Muscle of leg (tissue), 16 donors: ENCODE measurements at places on chromosomes 1 and 21.

DNA sequence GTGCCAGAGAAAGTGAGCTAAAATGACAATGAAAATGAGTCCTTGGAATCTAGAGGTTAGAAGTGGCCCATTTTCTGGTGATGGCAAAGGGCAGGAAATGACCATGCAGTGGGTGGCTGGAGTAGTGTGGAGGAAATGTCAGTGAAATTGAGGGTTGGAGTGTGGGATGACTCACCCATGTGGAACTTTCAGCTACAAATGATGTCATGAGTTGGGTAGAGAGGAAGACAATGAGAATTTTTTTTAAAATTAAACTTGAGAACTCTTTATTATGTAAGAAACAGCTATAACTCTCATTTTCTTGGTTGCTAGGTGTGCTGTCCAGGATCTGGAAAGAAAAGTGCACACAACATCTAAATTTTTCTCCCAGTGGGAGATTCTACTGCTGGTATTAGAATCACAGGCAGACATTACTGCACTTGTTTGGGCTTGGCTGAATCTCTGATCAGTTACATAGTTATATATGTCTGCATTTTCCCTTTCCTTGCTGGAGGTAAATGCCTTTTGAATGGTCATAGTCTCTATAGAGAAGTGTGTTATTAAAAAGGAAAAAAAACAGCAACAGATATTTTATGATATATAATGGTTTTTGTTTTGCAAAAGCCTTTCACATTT, 56.8 kb upstream of the GNG12 start:
- no peak overlapping the region for H3K4me3 ChIP-seq
- H3K27me3 ChIP-seq, result no peaks in the 10 kb centered on the region
- H3K4me1 ChIP-seq, result peaks cover 2% of the 10 kb centered on the region
- no peak overlapping the region for H3K27ac ChIP-seq
- DNase-seq, result peak; percentile 80

- H3K36me3 ChIP-seq, result no peaks in the 10 kb centered on the region
- H3K4me1 ChIP-seq, result peaks cover 4% of the 10 kb centered on the region
- no peaks in the 10 kb centered on the region for H3K27me3 ChIP-seq
Measured at GRCh38 chr1:182200025-182200812, 138.7 kb upstream of the ZNF648 start.

DNA sequence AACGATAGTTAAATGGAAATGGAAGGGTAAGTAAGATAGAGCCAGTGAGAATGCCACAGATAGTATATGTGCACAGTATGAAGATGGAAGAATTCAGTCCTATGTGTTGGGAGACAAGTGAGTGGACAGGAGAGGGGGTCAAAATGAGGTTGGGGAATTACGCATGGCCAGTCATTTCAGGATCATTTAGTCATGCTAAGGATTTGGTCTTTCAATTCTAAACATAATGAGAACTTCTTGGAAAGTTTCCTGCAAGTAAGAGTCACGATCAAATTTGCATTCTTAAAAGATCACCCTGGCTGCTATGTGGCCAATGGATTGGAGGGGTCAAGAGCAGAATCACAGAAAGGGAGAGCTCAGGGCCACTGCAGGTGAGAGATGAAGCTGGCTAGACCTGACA, 64.0 kb upstream of the KCNK2 start:
- no peak overlapping the region for H3K4me3 ChIP-seq
- H3K4me1 ChIP-seq, result no peaks in the 10 kb centered on the region
- no peak overlapping the region for H3K27ac ChIP-seq
- no peak for DNase-seq
- no peaks in the 10 kb centered on the region for H3K36me3 ChIP-seq

- H3K4me3 ChIP-seq, result no peak overlapping the region
- no peaks in the 10 kb centered on the region for H3K36me3 ChIP-seq
- peak overlapping the region; percentile 63 for H3K27ac ChIP-seq
- peaks cover under 1% of the 10 kb centered on the region for H3K27me3 ChIP-seq
- peak; percentile 72 for DNase-seq
Measured at GRCh38 chr1:179817789-179818188, 59.8 kb downstream of the TOR1AIP2 start.

DNA sequence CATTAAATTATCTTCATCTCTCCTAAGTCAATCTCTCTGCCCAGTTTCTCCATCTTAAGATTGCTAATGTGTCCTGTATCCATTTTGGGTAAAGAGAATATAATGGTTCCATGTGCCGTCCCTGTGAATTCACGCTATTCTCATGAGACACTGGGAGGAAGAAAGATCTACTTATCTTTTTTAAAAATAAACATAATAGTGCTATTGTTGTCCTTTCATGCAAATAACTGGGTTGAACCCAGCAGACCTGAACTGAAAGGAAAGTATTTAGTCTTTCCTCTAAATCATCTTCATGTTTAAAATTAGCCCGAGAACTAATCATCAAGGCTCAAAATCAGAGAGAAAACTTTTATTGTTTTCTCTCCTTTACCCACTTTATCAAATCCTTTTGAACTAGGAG, 22.4 kb downstream of the SLAMF1 start:
- no peaks in the 10 kb centered on the region for H3K36me3 ChIP-seq
- no peak for DNase-seq
- no peak overlapping the region for H3K27ac ChIP-seq
- peaks cover 3% of the 10 kb centered on the region for H3K4me1 ChIP-seq
- no peak overlapping the region for H3K4me3 ChIP-seq
